ENCODE measurements at places on chromosomes 2 and 18. TPM values are rescaled to one million over a fixed set of nuclear protein-coding genes. Genes with fewer than 3 reads are reported as not detected.

Gene TEKT4
- total RNA-seq: not detected

Gene SLC11A1
- not detected for total RNA-seq

Gene FRZB
- total RNA-seq: 6.7 TPM

Gene TMEM37
- 15.9 TPM for total RNA-seq

Gene COL5A2
- total RNA-seq: 51.9 TPM

Gene CYRIA
- under 0.01 TPM for total RNA-seq

DNA sequence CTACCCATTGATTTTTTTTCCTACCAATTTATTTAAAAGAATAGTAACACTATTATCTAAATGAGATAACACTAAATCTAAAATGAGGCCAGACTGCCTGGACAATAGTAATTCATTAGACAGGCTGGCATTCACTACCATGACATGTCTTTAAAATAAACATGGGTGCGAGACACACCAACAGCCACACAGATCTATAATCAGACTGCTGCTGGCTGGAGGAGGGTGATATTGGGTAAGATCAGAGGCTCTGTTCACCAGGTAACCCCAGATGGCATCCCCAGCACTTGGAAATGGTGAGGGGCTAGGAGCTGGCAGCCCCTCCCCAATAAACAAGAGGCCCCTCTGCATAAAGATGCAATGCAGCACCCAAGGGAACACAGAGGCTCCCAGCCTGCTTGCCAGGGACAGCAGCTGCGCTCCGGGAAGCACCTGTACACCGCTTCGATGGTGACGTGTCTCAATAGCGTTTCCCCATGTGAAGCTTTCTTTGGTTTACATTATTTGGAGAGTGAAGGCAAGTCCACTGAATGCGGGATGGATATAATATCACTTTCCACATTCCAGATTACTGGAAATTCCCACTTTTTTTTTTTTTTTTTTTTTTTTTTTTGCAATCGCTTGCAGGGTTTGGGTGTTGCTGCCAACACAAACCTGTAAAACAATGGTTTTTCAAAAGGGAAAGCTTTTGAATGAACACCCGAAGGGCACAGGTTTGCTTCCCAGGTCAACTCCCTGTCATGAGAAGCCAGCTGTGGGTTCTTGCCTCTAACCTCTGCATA is 159.0 kb downstream of the ZNF516 start:
- no peak for DNase-seq

DNA sequence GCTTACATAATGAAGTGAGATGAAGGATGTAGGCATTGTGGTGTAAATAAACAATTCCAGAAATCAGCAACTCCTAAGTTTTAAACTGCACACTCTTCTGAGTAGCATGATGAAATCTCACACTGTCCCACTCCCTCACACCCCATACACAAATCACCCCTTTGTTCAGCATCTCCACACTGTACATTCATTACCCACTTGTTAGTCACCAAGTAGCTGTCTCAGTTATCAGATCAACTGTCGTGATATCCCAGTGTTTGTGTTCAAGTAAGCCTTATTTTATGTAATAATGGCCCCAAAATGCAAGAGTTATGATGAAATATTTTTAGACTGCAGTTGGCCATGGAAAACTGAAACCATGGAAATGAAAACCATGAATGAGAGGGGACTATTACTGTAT is 135.7 kb downstream of the GRB14 start:
- DNase-seq: no peak

GRCh38 chr2:101032084-101032776 is 30.1 kb downstream of the RPL31 start:
- DNase-seq: no peak

DNA sequence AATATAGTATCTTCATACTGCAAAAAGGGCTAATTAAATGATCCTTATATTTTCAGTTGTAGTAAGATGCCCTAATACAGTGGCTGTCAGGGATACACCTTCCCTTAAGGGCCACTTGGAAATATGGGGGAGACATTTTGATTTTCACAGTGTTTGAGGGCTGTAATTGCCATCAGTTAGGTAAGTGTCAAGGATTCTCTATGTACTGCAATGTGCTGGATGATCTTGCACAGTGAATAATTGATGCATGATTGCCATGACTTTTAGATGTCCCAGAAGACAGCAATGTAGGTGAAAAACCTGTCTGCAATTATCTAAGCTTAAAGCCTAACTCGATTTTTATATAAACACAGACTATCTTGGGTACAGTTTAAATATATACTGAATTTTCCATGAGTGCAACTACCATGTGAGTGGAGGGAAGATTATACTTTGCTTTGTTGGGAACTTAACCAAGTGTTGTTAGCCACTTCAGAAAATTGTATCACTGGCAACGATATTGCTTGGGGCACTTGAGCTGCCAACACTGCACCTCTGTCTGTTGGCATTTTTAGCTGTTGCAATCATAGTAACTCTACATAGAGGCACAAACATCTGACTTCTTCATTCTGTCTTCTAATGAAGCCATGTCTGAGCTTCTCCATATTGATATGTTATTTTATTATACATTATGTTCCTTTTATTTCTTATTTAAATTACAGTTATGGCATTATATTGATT is 45.2 kb downstream of the MAIP1 start:
- no peak for DNase-seq

DNA sequence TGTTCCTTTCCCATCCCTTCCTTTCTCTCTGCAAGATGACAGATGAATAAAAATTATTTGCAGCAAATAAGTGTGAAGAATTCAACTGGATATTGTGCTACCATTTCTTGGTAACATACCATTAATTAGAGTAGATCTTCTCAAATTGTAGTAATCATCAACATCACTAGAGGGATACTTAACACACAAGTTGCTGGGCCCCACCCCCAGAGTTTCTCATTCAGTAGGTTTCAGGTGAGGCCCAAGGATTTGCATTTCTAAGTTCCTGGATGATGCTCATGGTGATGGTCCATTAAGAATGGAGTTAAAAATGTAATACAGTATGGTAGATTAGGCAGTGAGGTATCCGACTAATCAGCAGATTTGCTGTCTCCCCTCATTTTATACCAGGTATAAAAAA is 594.0 kb downstream of the ERBB4 start:
- DNase-seq: no peak

GRCh38 chr2:211957799-211958198 is 580.8 kb downstream of the ERBB4 start:
- no peak for DNase-seq

Data from stomach (tissue), 19 donors.